AG08395 (cell line): ENCODE measurements at places on chromosomes 3 and 15.

- DNase-seq, result no peak
Measured at GRCh38 chr3:186401556-186401955, 39.5 kb upstream of the DGKG start.

DNA sequence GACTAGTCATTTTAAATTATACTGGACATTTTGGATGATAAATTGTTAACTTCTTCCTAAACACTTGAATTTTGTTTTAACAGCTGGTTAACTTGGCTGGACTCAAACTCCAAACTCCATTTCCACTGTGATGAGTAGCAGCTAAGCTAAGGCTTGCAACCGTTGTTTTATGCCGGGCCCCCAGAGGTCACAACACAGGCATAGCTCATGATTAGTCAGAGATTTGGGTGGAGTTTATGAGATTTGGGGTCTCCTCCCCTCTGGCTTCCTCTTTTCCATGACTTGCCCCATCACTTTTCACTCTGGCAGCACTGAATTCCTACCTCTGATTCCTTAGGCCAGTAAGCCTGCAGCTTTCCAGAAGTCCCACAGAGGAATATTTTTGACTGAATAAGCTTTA lies 12.8 kb downstream of the THAP10 start:
- DNase-seq, result peak; percentile 55

DNA sequence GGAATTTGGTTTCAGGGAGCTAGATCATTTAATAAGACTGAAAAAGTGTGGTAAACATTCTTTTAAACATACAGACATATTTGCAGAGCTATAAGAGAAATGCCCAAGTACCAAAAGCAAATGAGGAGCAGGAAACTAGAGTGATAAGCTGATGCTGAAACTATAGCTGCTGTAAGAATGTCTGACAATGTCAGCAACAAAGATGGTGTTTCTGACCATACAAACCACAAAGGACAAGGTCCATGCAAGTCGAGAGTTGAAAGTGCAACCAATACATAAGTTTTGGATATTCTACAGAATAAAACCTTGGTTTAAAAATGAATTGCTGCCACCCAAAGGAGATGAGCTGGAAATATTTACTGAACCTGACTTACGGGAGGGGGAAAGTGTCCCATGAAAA lies 610.2 kb downstream of the TBL1XR1 start:
- DNase-seq, result no peak

- peak; percentile 17 for DNase-seq
Measured at GRCh38 chr15:69194025-69194827, 33.8 kb downstream of the GLCE start.

DNA sequence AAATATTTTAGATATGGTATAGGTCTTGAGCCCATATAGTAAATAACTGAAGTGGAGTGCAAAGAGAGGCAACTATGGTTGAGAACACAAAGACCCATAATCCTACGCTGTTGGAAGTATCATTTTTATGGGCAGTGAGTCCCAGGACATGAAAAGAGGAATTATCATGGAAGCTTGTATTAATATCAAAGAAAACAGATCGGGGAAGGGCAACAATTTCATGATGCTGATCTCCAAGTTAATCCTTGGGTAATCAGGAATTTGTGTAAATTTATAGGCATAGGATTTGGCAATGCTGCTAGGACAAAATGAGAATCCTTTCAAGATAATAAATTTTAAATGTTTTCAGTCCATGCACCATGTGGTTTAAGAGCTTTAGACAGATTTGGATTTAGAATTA lies 40.2 kb upstream of the PYDC2 start:
- no peak for DNase-seq

- DNase-seq, result no peak
Measured at GRCh38 chr3:123267821-123268220, 66.1 kb downstream of the SEC22A start.

GRCh38 chr3:196287090-196287439 lies 461 bp downstream of the PCYT1A start:
- peak; percentile 26 for DNase-seq

DNA sequence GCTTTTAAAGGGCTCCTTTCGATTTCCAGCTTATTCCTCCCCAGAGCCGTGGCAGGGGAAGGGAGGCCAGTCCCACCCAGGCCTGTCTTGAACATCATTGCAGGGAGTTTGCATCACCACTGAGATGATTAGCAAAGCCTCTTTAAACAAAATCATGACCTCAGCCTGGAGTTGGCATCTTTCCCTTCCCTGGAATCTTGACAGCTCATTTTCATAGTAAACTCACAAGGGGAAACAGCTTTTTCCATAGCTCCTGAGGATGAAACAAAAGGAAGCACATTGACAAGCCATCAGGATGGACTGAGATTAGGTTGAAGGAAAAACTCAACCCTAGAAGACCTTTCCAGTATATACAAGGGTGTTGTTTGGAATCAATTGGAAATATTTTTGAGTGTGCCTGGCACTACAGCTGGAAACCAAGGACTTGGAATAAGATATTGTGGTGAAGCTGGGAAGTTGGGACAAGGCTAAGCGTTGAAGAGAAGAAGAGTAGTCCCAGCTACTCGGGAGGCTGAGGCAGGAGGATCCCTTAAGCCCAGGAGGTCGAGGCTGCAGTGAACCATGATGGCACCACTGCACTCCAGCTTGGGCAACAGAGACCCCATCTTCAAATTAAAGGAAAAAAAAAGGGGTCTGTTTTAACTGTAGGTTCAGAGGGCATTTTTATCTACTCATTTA lies 3.1 kb upstream of the LARP6 start:
- DNase-seq, result peak; percentile 93

DNA sequence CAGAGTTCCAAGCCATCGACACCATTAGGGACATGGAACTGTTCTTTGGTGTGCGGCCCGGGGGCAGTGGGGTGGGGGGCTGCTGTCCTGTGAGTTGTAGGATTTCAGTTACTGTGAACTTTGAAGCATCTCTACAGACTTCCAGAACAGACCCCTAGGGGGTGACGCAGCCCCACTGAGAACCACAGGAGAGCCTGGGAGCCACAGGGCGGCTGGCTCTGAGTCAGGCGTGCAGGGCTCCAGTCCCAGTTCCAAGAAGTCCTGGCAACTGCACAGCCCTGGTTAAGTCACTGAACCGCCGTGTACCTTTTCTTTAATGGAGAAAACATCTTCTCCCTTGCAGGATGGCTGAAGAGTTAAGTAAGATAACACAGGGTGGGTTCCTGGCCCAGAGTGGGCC lies 23.5 kb upstream of the LRTM1 start:
- peak; percentile 96 for DNase-seq

GRCh38 chr15:68158046-68158628 lies 47.0 kb downstream of the CALML4 start:
- DNase-seq, result no peak

DNA sequence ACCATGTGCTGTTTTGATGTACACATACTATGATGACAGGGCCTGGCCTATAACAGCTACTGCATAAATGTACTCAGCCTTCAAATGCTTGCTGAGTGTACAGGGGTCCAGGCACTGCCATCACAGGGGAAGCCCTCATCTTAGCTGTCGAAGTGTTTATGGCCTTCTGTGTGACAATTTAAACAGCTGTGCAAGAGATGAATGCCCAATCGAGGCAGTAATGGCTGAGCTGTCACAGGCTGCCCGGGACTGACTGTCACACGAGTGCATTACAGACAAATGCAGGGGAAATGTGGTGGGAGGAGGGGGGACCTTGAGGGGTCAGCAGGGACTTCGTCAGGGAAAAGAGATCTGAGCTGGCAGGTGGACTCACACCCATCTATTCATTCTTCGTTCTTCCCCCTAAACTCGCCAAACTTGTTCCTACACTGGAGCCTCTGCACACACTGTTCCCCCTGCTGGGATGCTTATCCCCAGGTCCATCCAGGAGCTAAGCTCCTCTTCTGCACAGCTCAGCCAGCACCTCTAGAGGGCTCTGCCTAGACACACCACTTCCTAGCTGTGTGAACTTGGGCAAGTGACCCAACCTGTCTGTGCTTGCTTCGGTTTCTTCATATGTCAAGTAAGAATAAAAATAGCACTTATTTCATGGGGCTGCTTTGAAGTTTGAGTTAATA lies 156.2 kb upstream of the IQSEC1 start:
- peak; percentile 29 for DNase-seq

DNA sequence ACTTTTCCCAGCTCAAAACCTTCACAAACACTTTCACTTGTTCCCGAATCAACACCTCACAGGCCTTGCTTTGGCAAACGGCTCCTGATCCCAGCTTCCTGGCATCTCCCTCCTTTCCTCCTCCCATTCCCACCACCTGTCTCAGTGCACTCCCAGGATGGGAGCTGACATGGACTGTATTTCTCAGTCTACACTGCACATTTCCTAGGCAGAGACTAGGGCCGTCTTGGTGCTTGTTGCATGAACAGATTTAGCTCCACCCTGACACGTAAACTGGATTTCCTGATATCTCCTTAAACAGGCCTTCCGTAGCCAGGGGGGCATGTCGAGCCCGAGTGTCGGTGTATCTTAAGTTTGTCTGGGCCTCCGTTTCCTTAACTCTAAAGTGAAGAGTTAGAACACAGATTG lies 790 bp upstream of the WHAMM start:
- DNase-seq, result no peak

- no peak for DNase-seq
Measured at GRCh38 chr15:36682101-36682500, 102.7 kb downstream of the CDIN1 start.

DNA sequence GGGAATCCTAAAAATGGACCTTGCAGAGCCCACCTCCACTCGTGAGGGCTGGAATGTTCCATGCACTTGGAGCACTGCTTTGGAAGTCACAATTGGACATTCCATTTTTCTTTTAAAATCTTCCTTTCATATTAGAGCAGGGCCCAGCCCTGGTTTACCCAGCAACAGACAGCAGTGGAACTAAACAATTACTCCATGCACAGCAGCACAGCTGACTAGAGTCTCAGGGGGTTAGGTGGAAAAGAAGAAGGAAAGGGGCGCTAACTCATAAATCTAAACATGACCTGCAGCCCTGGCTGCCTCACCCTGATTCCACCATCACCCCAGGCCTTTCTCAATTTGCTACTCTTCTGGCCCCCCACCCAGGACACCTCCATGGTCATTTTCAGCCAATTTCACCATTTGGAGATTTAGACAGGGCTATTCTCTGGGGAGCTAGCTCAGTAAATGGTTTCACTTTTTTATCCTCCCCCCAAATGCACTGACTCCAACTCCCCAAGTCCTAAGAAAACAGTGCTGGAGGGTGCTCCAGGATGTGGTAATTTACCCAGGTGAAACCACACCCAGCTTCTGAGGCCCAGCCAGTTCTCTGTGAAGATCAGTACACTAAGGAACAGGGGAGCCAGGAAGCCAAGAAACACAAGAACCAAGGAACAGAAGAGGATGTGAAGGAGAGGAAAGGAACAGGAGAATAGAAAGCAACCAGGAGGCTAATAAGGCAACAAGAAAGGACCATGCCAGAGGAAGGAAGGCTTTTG lies 1.6 kb upstream of the LRRC31 start:
- DNase-seq, result no peak

DNA sequence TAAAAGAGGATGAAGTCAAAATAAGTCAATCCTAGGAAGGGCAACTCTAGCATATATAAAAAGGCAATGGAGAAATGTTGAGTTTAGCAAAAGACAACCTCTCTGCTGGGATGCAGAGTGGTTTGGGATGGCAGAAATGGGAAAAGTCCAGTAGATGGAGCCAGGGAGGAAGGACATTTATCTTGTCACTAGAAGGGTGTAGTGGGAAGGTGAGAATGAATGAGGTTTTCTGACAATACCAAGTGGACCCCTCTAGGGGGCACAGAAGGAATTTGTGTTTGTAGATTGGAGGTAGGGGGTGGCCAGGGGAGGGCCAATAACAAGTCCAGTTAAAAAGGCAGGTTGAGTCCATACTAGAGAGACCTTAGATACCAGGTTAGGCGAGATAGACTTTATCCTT lies 80.0 kb downstream of the THSD4 start:
- no peak for DNase-seq

DNA sequence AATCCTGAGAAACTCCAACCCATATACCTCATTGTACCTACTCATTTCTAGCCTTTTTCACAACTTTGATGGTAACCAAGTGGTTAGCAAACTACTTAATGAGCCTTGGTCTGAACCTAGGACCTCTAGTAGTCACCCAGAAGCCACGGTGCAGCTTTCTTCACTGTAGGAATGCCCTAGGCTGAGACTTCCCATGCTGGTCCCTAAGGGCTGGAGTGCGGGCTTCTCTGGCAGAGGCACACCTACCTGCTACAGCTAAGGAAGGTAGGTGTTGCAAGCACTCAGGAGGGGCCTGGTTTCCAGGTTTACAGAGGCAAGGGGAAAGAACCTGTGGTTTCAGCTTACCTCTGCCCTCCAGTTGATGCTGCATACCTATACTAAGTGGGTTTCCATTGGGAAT lies 65.4 kb downstream of the DHX30 start:
- no peak for DNase-seq

DNA sequence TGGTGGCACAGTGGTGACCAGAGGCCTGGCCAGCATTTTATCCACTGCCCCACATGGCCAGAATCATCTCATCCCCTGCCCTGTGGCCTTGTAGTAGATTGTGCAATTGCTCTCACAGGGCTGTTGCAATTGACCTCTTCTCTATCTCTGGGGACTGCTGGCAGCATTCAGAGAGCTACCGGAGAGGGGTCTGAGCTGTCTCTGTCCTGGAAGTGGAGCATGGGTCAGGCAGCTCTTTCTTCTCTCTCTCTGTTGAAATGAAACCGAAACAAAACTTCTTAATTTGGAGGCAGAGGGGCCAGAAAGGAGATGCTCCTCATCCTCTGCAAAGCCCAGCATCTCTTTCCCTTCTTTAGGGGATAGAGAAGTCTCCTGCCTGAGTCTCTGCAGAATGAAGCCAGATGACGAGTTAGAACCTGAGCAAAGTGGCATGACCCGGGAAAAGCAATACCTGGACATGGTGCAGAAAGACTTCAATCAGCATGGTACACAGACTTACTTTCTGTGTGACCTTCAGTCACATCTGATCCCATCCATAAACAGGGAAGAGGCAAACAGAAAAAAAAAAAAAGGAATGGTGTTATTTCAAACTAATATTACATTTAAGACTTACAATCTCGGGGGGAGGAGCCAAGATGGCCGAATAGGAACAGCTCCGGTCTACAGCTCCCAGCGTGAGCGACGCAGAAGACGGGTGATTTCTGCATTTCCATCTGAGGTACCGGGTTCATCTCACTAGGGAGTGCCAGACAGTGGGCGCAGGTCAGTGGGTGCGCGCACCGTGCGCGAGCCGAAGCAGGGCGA lies 144.5 kb upstream of the BCL6 start:
- DNase-seq, result no peak

GRCh38 chr3:39388741-39389248 lies 5.6 kb downstream of the SLC25A38 start:
- no peak for DNase-seq

DNA sequence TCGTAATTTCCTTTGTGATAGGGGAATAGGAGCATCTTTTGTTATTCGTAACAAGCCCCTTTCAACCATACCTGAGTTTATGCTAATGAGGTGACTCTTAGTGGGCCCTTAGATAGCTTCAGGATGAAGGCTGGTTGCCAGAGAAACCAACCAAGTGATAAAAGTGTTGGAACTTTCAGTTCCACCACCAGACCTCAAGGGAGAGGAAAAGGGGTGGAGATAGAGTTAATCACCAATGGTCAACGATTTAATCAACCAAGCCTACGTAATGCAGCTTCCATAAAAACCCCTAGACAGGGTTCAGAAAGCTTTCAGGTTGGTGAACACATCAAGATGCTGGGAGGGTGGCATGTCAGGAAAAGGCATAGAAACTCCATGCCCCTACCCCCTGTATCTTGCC lies 33.0 kb downstream of the HERC1 start:
- DNase-seq, result no peak
